Stimulated activated CD8-positive, alpha-beta memory T cell treated with anti-CD3 and anti-CD28 coated beads, Interleukin-7, amount 100 ng/mL, for 1 hour (primary cell): ENCODE measurements at places on chromosomes 6 and 20.
A peak's percentile ranks its signal among the peaks of the same experiment; 100 is the strongest.

DNA sequence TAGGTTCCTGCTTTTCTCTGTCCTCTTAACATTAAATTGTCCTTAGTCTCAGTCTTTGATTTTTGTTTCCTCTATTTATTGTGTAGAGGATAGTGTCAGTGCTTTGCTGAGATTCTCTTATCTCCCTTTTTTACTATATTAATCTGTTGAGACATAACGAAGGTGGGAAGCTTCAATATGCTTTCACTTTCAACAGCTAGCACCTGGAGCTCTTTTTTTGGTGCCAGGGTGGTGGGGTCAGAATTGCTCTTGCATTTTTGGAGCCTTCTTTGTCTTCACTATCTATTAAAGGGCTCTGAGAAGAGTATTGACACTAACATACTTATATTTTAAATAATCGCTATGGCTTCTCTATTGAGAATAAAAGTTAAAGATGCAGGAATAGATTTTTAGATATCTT is 97.1 kb upstream of the EPHA7 start:
- DNase-seq = no peak

DNA sequence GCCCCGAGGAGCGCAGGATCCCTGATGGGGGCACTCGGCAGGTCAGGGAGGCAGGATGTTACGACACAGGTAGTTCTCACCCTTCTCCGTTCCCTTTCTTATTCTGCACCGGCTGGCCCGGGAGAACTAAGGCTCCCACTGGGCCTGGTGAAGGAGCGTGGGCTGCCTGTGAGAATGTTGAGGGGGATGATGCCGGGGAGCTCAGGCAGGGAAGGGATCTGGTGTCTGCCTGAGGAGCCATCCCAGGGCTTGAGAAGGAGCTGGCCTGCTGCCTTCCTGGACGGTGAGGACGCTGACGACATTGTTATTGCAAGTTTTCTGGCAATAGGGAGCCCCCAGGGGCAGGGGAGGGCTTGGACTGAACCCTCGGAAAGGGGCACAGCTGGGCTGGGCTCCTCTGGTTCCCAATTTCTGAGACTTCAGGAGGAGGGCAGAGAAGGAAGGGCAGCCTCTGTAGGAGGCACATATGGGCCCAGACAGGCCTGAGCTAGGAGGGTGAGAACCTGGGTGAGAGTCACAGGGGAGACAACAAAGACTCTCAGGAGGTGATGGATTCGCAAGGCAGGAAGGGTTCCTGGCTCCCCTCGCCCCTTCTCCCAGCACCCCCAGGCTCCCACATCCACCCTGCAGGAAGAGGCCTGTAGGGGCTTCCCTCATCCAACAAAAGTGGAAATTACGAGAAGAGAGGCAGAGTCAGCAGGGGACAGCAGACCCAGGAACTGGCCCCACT is 32.8 kb downstream of the CYP21A2 start:
- no peak for DNase-seq

GRCh38 chr6:16514249-16514648 is 247.0 kb downstream of the ATXN1 start:
- DNase-seq = no peak

- DNase-seq = no peak
Measured at GRCh38 chr6:164692772-164693510, 616.5 kb downstream of the C6orf118 start.

- no peak for DNase-seq
Measured at GRCh38 chr6:21771626-21772320, 178.2 kb downstream of the SOX4 start.

DNA sequence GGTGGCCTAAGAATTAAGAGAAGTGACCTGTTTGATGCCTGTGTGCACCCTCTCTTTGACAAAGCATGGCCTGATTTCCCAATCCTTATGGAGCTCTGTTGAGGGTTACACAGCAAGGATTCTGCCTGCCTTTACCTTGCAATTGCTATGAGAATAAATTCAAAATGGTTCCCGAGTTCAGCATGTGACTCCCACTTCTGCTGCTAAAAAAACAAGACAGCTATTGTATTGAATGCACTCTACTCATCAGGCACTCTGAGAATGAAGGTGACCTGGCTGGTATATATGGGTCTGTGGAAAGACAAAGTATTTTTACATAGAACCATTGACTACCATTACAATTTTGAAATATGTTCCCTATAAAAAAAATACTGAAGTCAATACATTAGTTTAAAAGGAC is 190.3 kb downstream of the ATXN1 start:
- no peak for DNase-seq

- no peak for DNase-seq
Measured at GRCh38 chr6:106063448-106063850, 22.7 kb upstream of the PRDM1 start.

DNA sequence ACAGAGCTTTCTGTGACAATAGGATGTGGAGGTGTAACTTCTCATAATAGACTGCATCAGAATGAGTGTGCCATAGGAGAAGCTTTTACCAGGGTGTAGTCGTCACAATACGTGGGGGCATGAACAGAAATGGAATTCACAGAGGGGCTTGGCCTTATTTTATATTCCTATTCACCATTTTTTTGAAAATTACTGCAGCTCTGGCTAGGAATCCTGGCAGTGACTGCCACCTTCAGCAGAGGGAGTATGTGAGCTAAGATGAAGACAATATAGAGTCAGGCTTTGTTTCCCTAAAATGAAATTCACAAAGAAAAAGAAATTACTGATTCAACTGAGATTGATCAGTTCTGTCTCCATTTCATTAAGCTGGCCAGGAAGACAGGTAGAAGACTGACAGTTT is 13.9 kb downstream of the TOMM6 start:
- DNase-seq = no peak

DNA sequence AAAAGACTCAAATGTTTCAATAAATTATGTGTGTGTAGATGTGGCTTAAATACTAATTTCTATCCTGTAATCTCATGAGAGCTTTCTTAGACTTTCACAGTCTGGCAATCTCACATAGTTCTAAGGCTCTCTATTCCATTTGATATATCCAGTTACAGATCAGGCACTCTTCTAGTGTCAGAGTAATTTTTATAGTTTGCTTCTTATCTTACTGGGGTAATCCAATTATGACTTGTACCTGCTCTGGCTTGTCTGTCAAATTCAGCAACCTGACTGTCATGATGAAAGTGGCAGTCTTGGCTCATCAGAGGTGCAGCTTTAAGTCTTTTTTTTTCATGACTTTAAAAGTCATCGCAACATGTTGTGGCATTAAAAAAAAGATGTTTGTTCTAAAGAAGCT is 513.2 kb upstream of the MAN1A1 start:
- no peak for DNase-seq

- no peak for DNase-seq
Measured at GRCh38 chr20:47118206-47118605, 223.6 kb downstream of the EYA2 start.

GRCh38 chr6:108771421-108771820 is 76.8 kb upstream of the ARMC2 start:
- DNase-seq = no peak

- DNase-seq = no peak
Measured at GRCh38 chr6:28390688-28391087, 8.9 kb downstream of the ZSCAN12 start.

- DNase-seq = no peak
Measured at GRCh38 chr6:24214984-24215383, 89.0 kb downstream of the NRSN1 start.

GRCh38 chr20:57439432-57439831 is 48.2 kb downstream of the RBM38 start:
- no peak for DNase-seq

- DNase-seq = peak; percentile 15
Measured at GRCh38 chr20:47487175-47487917, 14.3 kb upstream of the NCOA3 start.
